ENCODE measurements at places on chromosomes 13 and 19.

DNA sequence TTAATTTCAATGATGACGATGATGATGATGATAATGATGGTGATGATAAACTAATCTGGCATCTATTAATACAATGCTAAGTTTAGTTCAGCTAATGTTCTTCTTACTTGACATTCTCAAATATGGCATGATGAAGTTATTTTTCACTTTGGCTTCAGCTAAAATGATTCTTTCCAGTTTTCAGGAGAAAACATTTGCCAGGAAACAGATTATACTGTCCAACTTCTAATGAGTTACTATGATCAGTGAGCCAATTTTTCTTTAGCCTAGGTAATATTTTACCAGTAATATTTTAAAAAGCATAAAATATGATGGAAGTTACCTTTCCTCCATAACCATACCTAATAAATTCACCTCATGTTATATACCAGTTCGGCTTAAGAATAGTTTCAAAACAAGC, 245.7 kb upstream of the CSNK1A1L start:
- no peak for DNase-seq

DNA sequence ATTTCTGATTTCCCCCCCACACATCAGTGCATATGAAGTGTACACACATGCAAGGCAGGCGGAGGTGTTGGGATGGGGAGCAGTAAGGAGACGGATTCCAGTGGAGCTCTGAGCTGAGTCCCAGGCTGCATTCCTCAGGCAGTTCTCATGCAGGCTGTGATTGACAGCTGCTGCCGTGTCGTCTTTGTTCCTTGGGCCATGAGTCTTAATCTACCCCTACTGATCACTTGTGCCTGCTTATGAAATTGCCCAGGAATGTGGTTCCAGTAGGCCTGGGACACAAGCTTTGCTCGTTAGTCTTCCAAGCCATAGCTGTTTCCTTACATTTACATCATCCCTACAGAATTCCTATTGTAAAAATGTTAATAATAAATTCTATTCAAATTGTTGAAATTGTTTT, 1241.9 kb downstream of the UQCRFS1 start:
- no peak for DNase-seq

DNA sequence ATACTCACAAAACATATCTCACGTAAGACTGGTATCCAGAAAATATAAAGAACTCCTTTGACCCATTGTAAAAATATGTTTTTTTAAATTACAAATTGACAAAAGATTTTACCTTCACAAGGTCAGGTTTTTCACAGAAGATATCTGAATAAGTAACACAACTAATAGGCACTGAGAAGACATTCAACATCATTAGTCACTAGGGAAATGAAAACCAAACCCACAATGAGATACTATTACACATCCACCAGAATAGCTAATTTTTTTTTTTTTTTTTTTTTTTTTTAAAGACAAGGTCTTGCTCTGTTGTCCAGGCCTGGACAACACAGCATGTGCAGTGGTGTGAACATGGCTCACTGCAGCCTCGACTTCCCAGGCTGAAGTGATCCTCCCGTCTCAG, 157.5 kb downstream of the MIPEP start:
- DNase-seq: no peak

DNA sequence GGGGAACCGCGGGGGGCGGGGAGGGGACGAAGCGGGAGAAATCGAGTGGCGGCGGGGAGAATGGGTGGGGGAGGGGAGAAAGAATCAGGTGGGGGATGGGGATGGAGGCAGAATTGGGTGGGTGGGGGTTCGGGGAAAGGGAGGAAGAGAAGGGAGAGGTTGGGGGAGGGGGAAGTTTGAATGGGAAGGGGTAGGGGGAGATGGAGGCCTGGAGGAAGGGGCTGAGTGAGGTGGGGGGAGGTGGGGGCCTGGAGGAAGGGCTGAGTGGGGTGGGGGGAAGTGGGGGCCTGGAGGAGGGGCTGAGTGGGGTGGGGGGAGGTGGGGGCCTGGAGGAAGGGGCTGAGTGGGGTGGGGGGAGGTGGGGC, 403 bp upstream of the ADAMTS10 start:
- no peak for DNase-seq

DNA sequence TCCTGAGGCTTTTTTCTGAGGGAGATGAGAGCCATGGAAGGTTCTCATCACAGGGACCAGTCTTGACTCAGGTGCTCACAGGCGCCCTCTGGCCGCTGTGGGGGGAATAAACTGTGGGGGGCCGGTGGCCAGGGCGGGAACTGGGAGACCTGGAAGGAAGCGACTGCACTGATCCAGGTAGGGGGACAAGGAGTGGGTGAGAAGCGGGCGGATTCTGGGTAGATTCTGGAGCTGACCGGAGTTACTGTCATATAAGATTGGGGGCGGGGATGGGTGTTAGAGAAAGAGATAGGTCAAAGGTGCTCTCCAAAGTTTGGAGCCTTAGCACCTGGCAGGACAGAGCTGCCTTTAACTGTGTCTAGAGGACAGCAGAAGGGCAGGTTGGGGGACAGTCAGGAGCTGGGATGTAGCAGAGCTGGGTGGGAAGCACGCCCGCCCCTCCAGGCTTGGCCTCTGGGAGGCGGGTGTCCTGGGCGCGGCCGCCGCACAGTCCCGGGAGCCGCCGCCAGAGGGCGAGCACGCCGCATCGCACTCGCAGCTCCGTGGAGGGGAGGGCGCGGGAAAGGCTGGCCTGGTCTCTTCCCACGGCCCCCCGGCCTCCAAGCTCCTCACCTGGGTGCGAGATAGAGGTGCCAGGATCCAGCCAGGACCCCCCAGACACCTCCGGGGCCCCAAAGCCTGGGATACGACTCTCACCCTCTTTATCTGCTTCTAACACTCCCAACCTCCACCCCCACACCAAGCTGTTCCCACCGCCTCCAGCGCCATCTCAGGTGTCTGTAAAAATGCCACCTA, 4.2 kb upstream of the DAND5 start:
- DNase-seq: peak; percentile 85

GRCh38 chr13:72620874-72621273, 106.6 kb downstream of the MZT1 start:
- no peak for DNase-seq

DNA sequence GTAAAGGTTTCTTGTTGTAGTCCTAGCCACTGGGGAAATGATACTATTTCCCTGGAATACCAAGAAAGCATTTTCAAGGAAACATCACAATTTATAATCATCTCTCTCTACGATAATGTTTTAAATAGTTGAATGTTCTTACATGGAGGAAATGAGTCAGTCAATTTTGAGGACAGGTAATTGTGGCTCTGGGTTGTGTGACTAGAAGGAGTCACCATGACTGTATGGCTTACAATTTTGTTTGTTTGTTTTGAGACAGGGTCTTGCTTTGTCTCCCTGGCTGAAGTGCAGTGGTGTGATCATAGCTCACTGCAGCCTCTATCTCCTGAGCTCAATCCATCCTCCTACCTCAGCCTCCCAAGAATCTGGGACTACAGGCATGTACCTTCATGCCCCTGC, 47.4 kb downstream of the COG3 start:
- no peak for DNase-seq

- no peak for DNase-seq
Observed at GRCh38 chr13:37544995-37545394, 53.6 kb downstream of the POSTN start.

DNA sequence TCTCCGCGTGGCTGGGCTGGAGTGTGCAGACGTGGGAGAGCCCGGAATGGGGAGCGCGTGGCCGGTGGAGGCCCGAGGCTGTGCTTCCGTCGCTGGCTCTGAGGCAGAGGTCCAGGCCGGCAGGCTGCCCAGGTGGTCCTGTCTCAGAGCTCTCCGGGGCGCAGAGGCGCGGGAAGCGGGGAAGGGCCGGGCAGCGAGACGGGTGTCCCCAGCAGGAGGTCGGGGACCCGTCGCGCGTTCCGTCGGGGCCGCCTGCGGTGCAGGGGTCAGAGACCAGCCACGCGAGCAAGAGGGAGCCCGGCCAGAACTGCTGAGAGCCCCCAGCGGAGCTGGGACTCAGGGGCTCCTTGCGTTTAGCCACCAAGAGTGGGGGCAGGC, 1.3 kb upstream of the C1QTNF9 start:
- no peak for DNase-seq

DNA sequence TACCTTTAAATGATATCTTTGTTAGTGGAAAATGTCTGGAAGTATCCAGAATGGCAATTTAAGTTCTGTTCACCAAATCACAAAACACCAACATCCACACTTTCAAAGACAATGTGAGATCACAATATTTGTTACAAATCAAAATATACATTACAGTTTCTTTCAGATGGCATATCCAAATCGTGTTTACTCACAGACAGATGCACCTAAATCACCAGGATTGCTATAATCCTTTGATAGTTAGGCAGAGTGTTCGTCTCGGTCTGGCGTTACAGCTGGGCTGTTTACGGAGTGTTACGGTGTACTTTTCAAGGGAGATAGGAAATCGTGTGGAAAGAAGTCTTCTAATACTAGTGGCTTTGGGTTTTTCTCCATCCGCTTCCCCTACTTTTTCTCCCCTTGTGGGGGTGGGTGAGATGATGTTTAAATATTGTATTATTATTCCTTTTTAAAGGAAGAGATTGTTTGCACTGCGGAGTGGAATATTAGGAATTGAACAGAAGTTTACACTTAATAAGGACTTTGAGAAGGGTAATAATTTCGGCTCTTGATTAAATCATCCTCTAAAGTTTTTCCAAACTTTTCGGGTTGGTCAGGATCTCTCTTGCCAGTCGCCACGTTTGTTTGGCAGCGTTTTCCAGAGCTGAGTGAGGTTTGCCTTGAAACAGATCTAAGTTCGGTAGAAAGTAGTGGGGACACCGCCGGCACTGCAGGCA, 1.8 kb downstream of the MAB21L1 start:
- DNase-seq: no peak

DNA sequence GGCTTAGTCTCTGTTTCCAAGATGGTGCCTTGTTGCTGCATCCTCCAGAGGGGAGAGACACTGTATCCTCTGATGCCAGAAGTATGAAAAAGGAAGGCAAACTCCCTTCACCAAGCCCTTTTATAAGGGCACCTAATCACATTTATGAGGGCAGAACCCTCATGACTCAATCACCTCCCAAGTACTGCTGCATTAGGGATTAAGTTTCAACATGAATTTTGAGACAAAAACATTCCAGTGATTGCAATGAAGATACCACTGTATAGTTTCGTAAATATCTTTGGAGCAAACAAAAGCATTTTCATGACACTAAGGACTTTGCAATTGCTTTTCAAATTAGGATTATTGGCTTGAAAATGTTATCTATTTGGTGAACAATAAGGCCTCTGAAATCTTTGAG, 63.8 kb downstream of the RNF17 start:
- DNase-seq: no peak
